CD4-positive, CD25-positive, alpha-beta regulatory T cell (primary cell): ENCODE measurements at places on chromosomes 13 and 19. TPM values are rescaled to one million over a fixed set of nuclear protein-coding genes. Genes with fewer than 3 reads are reported as not detected.

- no peak for DNase-seq
Observed at GRCh38 chr19:8536282-8536681, 22.3 kb upstream of the ZNF414 start.

- no peak for DNase-seq
Observed at GRCh38 chr13:99345345-99345744, 38.1 kb upstream of the GPR183 start.

GRCh38 chr19:16509141-16510061 is 13.2 kb downstream of the C19orf44 start:
- DNase-seq = no peak

The FBXO27 gene
- total RNA-seq = 0.35 TPM

The CEACAM21 gene
- 43.8 TPM for total RNA-seq
